ENCODE measurements at places on chromosomes 16 and 17.

GRCh38 chr17:77774182-77774581, 184.3 kb upstream of the TNRC6C start:
- DNase-seq: no peak

- no peak for DNase-seq
These were observed 7.0 kb downstream of the CDR2L start for GRCh38 chr17:74994440-74994839.

- DNase-seq: no peak
These were observed 13.4 kb upstream of the CRISPLD2 start for GRCh38 chr16:84806256-84806889.

- no peak for DNase-seq
These were observed 10.6 kb downstream of the ITGAD start for GRCh38 chr16:31403590-31404352.

- no peak for DNase-seq
These were observed 33.3 kb downstream of the RHBDL3 start for GRCh38 chr17:32298721-32299579.

DNA sequence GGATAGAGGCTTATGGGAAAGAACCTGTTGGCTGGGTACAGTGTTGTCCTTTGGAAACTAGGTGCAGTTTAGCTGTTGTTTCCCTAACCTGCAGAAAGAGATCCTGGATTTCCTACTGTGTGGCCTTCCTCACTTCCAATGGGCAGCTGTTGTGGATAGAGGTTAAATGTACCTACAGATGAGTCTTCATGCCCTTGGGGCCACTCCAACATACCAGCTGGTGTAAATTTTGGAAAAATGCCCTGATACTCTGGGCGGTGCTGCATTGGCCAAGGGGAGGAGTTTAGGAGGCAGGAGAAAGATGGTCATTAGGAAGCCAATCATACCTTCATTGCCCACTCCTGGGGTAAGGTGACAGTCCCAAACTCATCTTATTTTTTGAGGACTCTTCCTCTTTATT, 70.2 kb downstream of the SNX11 start:
- no peak for DNase-seq

DNA sequence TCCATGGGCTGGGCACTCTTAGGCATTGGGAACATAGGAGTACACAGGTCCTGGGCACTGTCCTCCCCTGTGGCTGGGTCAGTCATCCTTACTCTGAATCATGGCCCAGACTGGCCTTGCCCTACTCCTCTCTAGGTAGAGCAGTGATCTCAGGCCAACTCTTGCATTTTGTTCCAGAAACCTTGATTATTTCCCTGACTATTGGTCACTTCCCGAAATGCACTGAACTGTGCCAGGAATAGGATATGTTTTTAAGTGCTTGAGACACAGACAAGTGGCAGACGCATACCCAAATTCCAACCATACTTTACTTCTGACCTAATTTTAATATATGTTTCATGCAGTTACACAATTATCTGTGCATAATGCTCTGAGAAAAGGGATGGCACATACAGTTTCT, 10.3 kb downstream of the KRABD2 start:
- DNase-seq: no peak

DNA sequence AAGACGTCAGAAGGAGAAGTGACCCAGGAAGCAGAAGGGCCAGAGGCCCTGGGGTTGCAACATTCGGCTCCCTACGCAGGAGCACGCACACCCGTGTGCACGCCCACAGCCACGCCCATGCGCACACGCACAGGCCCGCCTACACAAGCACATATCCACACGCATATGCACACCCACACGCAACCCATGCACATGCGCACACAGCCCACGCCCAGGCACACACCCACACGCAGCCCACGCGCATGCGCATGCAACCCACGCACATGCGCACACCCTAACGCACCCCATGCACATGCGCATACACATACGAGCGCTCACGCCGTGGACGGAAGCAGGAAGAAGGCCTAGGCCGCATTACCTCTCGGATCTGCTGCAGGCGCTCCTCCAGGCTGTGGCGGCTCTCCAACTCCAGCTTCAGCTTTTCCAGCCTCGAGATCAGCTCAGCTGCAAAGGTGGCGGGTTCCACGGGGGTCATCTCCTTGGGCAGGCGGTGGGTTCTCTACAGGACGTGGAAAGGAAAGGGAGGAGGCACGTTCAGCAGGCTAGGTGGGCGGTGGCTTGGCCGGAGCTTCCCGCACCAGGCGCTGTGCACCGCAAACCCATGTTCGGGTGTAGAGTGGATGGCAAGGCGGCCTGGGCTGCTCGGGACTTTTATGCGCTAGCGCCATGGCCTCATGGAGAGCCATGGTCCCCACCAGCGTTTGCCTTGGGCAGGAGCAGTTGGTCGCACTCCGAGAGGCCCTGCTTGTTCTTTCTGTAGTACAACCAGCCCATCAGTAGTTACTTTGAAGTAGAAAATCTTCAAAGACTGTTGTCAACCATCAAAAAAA, 23.4 kb downstream of the AXIN2 start:
- DNase-seq: no peak

- no peak for DNase-seq
These were observed 9.2 kb downstream of the DYNC1LI2 start for GRCh38 chr16:66741950-66742808.

- DNase-seq: peak; percentile 35
These were observed 33.7 kb upstream of the RPH3AL start for GRCh38 chr17:386141-386876.

- no peak for DNase-seq
These were observed 16.4 kb downstream of the FOXL1 start for GRCh38 chr16:86594721-86595120.

DNA sequence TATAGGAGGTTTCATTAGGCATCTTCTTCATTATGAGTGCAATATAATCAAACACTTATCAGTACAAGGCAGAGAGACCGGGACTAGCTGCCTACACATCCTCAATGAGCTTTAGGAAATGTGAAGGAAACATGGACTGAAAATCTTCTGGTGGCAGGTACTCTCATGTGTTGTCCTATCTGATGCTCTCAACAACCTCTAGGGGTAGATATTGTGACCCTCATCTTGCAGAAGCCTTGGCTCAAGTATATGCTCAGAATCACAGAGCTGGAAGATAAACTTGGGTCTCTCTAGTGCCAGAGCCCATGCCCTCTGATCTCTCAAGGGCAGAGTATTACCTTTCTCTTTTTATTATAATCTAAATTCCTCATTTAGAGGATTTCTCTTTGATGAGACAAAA, 181.6 kb upstream of the C17orf78 start:
- no peak for DNase-seq

DNA sequence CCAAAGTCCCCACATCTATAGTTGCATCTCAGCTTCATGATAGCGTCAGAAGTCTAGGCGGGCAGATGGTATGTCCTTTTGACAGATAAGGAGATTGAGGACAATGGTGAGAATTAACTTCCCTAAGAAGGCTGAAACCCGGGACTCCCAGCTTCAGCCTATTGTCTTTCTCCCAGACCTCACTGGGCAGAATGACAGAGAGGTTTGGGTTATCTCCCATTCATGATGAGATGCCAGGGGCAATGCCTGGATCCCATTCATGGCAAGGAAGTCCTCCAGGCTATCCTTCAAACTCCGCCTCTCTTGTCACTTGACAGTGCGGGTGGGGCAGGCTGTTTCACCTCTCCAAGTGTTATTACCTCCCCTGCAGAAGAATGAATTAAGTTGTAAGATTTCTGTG, 100.3 kb downstream of the IRX5 start:
- no peak for DNase-seq

- DNase-seq: no peak
These were observed 9.1 kb downstream of the CHST6 start for GRCh38 chr16:75486014-75486675.

DNA sequence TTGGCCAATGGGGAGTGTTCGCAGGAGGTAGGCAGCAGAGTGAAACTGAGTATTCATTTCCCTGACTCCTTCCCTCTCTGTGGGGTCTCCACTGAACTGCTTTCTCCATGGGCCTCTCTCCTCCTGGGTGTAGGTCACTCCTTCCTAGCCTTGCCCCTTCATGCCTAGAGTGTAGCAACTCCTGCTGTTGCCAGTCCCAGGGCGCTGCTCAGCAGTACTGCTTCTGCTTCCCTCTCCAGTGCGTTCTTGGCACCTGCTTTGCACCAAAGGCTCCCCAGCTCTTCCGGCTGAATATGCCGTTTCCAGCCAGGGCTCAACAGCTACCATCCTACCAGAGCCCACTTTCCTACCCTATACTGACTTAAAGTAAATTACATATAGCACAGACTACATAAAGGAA, 92.2 kb downstream of the MAF start:
- DNase-seq: no peak

GRCh38 chr16:25951999-25952398, 260.2 kb downstream of the HS3ST4 start:
- no peak for DNase-seq

DNA sequence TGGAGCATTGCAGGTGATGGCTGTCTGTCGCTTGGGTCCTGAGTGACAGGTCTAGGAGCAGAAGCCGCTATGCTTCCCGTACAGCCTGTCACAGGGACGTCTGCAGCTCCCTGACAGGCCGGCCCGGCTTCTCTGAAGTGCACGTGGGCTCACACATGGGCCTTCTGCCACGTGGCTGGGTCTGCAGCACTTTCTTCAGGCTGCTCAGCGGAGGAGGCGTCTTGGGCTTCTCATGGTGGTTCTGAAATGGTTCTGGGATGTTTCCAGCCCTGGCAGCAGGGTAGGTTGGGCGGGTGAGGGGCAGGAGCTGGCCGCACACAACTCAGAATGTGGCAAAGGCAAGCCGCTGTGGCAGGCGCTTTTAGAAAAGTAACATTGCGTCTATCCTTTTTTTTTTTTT, 80.3 kb upstream of the ZNF750 start:
- DNase-seq: no peak

- DNase-seq: no peak
These were observed 557.7 kb downstream of the MAF start for GRCh38 chr16:79042886-79043285.

- no peak for DNase-seq
These were observed at the start of gene GSDMA for GRCh38 chr17:39962642-39963220. GSDMA (plus strand) TSS chr17:39963004; CDS start chr17:39965688, 2,684 bp downstream.

GRCh38 chr17:40417258-40417608, 463 bp downstream of the TOP2A start:
- DNase-seq: no peak

DNA sequence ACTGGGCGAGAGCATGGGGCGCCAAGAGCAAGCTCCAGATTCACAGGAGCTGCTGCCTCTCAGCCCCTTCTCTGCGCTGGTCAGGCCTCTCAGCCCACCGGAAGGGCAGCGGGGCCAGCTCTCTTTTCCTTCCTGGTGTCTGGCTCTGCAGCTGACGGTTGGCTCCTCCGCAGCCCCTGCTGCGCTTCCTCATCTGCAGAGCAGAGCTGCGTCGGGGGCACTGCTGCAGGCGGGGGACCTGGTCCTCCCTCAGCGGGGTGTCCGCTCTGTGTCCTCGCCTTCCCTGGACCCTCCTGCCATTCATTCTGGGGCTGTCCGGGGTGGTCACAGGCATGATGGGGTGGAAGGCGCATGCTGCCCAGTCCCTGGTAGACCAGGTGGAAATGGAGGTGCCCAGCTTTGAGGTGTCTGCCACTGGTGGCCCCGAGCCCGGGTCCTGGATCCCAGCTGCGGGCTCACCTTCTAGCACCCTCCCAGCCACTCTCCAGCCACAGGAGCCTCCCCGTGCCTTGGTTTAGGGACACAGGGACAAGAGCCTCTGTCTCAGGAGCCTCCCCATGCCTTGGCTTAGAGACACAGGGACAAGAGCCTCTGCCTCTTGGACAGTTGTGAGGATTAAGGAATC, 84.8 kb downstream of the IRF8 start:
- no peak for DNase-seq

GRCh38 chr17:8056232-8056975, 17.5 kb downstream of the ALOX15B start:
- peak; percentile 25 for DNase-seq

GRCh38 chr16:67394155-67395104, 1.1 kb upstream of the TPPP3 start:
- no peak for DNase-seq

GRCh38 chr16:86881861-86882273, 303.5 kb downstream of the FOXL1 start:
- DNase-seq: no peak

- no peak for DNase-seq
These were observed 151.8 kb downstream of the PITPNC1 start for GRCh38 chr17:67528751-67529436.

- no peak for DNase-seq
These were observed 43.9 kb upstream of the LYRM9 start for GRCh38 chr17:27937025-27937546.

GRCh38 chr16:48537909-48538745, 71.9 kb downstream of the N4BP1 start:
- no peak for DNase-seq

DNA sequence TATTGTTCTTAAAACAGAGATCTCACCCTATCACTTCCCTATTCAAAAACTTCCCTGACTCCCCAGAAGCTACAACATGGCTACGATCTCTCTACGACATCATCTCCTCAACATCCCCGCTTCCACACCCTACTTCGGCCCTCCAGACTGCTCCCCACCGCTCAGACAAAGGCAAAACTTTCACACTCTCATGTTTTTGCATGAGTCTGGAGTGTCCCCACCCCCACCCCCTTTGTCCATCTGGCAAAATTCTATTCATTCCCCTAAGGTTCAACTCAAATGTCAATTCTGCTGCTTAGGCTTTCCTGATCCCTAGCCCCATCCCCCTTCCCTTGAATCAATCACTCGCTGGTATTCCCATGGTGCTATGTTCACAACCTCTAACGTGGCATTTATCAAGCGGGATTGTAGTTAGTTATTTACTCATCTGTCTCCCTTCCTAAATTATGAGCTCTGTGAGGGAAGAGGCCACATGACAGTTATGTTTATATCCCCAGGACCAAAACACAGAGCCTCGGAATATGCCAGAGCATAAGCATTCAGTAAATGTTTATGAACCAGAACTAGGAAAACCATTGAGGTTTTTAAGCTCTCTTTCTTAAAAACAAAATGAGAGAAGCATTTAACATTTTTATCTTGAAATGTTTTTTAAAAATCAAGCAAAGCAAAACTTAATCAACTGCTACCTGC, 55.9 kb downstream of the STX8 start:
- DNase-seq: no peak

DNA sequence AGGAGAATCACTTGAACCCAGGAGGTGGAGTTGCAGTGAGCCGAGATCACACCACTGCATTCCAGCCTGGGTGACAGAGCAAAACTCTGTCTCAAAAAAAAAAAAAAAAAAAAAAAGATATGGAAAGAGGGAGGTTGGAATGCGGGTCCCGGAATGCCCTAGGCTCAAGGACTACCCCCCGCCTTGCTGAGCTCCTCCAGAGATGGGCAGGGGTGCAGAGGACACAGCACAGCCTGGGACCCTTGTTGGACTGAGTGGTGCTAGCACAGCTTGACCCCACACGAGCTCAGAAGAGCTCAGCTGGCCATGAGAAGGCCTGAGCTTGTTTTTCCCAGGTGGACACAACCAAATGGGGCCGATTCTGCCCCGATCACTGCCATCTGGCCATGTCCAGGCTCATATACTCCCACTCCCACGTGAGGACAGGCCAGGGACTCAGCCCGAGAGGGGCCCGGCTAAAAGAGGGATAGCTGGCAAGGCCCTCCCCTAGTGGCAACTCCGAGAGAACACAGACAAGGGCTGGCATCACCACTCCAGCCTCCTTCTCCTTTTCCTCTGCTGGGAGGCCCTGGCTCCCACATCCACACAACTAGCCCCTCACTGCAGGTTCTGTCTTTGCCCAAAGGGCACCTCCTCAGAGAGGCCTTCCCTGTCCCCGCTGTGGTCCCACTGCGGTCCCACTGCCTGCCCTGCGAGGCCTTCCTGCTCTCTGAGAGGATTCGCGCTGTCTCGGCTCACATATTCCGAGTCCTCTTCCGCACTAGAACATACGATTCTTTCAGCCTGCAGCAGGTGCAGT, 11.0 kb downstream of the SGCA start:
- no peak for DNase-seq

- no peak for DNase-seq
These were observed 648 bp upstream of the ERCC4 start for GRCh38 chr16:13919330-13919682.
